ENCODE measurements at places on chromosomes 5 and 9.

DNA sequence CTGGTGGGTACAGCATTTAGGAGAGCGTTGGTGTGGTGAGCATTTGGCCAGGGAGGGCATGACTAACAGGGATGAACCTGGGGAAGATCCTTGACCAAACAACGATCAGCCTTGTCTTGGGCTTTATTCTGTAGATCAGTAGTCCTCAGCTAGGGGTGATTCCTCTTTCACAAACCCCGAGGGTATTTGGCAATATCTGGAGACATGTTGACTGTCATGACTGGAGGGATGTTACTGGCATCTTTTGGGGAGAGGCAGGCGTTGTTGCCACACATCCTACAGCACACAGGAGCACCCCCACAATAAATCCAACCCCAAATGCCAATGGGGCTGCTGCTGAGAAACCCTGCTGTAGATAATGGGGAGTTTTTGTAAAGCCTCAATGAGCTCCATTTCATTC is 43.9 kb downstream of the OSTF1 start:
- no peak for DNase-seq

- DNase-seq, result peak; percentile 87
Observed at GRCh38 chr9:133527444-133527920, 2.7 kb upstream of the MYMK start.

DNA sequence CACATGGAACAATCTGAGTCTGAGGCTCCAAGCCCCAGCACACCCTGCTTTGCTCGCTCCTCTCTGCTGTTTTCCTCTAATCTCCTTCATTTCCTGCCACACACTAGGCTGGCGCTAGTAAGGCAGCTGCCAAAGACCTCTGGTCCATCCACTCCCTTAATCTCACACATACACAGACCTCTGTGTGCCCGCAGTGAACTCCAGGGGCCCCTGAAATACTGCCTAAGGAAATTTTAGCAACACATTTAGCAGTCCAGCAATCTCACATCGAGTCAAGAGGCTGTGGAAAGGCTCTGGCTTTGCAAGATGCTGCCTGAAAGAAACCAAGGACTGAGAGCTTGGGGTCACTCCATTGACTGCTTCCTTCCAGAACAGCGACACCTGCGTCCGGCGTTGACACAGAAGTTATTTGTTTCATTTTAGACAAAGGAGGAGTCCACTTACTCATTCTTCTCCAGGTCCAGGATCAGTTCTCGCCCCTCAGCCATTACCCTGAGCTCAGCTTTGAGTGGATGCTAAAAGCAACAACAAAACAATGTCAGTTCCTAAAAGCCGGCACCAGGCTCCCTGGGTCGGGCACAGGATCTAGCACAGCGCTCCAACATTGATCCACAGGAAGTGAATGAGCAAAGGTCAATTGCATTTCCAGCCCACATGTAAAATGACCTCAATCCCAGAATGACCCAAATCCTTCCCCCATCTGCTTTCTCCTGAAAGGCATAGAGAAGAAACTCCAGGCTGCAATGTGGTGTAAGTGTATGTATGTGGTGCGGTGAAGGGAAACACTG is 11.5 kb downstream of the ADAM19 start:
- DNase-seq, result no peak

DNA sequence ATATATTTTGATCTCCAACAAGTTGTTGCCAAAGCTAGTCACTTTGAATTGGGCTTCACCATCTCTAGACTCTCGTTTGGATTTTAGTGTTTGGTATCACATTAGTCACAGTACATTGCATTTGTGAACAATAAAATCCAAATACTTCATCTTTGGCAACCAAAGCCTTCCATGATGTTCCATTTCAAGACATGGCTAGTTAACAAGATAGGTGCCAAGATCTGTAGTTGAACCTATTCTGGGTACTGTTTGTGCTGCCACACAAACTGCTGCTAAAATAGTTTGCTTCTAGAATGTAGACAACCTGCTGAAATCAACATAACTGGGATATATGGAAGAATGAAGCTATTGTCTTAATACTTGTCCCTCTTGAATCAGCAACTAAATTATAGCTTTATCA is 207.5 kb downstream of the LRRC70 start:
- no peak for DNase-seq

DNA sequence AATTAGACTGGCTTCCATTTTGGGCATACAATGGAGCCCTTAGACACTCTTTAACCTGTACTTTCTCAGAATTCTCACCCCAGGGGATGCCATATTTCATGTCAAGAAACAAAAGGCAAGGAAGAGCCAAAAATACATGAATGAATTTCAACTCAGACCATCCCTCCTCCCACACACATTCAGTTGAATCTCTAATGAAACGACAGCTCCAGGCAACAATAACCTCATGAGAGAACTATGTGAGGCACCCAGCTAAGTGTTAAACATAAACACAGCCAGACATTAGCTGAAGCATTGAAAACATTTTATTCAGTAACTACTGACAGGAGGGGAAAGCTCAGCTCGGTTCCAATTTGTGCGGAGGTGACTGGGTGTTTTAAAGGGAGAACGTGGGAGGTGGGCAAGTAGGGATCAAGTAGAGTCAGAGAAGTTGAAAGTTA is 1359.1 kb upstream of the CDH9 start:
- no peak for DNase-seq

DNA sequence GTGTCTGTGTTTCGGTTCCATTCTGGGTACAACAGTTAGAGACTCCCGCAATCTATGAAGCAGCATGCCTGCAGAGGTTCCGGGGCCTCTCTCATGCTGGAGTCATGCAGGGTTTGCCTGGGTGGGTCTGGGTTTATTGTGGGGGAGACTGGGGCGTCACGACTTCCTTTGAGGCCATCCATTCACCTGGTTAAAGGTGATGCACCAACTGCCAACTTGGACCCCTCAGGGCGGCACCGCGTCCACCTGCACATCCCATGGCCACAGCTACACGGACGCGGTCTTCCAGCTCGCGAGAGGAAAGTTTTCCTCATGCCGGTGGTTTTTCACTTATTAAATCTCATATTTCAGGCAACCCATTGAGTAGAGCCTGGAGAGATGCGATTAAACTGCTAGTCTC is 30.9 kb upstream of the IRX4 start:
- DNase-seq, result no peak

- DNase-seq, result no peak
Observed at GRCh38 chr5:92370032-92370431, 986.9 kb upstream of the ARRDC3 start.

GRCh38 chr5:178074266-178074952 is 38.9 kb upstream of the N4BP3 start:
- DNase-seq, result no peak

DNA sequence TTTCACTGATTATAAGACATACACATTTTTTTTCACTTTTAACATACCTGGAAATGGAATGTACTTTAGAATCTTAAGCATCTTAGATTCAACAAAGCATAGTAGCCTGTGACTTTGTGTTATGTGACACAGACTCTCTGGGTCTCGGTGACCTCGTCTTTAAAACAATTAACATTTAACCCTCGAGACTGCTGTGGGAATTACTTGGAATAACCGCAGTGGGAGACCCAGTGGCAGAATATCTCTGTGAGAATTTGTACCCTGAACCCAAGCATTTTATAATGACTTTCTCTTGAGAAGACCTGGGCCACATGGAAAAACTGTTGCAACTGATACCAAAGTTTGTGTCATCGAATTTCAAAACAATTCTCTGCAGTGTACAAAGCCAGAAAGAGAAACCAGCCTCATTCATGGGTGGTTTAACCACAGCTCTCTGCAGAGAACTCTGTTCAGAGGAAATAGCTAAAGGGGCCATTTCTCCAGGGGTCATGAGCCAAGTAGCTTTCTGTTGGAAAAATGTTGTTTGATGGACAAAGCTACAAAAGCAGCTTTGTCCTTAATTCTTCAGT is 10.0 kb upstream of the RETREG1 start:
- DNase-seq, result no peak

- DNase-seq, result no peak
Observed at GRCh38 chr9:69444021-69444420, 119.0 kb downstream of the ENTREP1 start.

- no peak for DNase-seq
Observed at GRCh38 chr9:110308633-110309038, 29.0 kb downstream of the TXNDC8 start.

GRCh38 chr5:142466195-142466971 is 141.6 kb upstream of the SPRY4 start:
- DNase-seq, result peak; percentile 48

DNA sequence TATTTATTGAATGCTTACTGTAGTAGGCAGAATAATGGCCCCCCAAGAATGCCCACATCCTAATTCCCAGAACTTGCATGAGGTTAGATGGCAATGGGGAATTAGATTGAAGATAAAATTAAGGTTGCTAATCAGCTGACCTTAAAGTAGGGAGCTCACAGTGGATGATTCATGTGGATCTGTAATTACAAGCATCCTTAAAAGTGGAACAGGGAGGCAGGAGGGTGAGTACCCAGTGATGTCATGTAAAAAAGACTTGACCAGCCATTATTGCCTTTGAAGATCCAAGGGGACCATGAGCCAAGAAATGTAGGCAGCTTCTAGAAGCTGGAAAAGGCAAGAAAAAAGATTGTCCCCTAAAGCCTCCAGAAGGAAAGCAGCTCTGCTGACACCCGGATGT is 71.4 kb downstream of the GABBR2 start:
- DNase-seq, result no peak

- DNase-seq, result no peak
Observed at GRCh38 chr5:140875085-140876065, at the start of gene PCDHA12. Gene PCDHA12, plus strand, starts transcription at chr5:140875308. Its CDS starts 165 bp downstream, at chr5:140875473.

DNA sequence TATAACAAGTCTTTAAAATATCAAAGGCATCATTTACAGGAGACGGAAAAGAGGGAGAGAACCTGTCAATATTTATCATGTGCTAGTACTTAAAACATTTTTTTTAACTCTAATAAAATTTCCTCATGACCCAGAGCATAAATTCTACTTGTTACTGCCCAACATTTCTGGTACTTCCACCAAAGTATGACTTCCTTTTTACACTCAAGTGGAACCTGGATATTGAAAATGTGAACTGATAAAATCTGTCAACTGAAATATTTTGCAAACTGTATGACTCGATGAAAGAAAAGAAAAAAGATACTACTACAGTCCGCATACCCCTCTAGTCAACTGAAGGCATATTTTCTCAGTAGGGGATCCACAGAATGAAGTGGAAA is 37.1 kb downstream of the FAM13B start:
- no peak for DNase-seq

- no peak for DNase-seq
Observed at GRCh38 chr5:39083968-39084367, 9.8 kb upstream of the RICTOR start.

DNA sequence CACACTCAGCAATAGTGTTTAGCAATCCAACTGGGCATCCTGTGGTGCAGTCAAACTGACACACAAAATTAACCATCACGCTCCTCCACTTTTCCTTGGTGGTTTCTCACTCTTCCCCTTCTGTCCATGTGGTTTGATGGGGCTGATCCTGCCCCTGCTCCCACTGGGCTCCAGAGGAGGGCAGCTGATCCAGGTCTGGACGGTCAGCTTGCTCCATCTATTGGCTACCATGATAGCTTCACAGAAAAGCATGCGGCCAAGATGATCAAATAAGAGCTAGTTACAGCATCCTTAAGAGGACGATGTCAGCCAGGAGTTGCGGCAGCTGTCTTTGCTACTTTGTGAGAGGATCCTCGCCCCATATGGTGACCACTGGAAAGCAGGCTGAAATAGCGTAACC is 29.6 kb upstream of the RANBP17 start:
- no peak for DNase-seq

DNA sequence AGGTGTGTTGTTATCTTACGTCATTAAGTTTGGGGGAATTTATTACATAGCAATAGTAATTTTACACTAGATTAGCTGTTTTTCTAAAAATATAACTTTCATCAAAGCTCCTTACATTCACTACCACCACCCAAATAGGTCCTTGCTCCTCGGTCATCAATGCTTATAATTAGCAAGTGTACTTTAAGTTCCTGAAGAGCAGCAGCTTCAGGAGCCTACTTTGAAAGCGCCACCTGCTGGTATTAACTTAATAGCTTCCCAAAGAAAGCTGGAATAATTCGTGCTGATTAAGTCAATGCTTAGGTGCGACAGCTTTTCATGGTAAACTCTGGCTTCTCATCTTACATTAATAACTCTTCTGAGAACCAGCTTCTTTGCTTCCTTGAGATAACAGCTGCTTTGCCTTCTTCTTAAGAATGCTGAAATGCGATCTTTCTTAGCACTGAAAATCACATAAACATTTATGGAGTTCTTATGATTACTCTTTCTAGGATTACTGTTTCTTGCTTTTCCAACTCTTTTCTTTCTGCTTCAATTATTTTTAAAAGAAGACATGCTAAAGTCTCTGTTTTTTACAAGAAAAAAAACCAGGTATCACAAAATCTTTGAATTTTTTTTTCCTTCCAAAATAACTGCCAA is 10.0 kb upstream of the C5 start:
- DNase-seq, result peak; percentile 53

GRCh38 chr5:152511531-152512132 is 106.6 kb upstream of the NMUR2 start:
- no peak for DNase-seq

DNA sequence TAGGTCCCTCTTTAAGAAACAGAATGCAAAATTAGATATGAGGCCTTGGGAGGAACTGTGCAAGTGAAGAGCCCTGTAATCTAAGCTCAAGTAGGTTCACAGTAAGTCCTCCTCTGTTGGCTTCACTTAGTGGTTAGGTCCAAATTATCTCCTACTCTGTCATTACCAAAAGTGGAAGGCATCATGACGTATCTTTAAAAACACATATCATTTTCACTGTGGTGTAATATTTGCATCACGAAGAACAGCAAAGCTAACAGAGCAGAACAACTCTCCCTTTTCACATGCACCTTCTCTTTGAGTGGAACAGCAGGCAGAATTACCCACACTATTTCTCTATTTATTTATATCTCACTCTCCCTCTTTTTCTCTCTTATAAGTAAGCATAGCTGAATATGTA is 240.5 kb upstream of the CCNH start:
- no peak for DNase-seq

- DNase-seq, result no peak
Observed at GRCh38 chr5:59922220-59922619, 28.7 kb upstream of the PDE4D start.

DNA sequence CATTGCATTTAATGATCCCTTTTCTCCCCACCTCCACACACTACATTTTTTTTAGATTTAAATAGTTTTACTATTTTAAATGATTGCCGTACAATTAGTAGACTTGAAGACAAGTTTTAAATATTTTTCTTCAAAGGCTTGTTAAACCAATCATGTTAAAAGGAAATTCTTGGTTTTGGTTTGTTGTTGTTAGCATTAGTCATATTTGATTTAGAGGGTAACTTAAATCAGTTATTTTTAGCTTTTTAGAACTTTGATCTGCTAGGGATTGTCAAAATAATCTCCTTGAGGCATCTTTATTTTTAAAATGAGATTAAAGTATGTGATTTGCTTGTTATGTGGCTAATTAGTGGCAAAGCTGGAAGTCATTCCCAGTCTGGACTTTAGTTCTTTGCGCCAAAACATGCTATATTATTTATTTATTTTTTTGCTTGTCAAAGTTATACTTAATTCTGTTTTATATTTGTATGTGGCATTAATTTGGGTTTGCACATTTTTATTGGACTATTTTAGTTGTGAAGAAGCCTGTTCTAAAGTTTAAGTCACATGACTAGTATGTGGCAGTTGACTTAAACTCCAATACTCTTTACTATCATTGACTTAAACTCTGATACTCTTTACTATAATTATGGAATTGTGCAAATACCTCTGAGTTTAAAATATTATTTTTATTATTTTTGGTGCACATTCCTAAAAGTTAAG is 14.7 kb downstream of the ITGA1 start:
- no peak for DNase-seq
